ENCODE measurements at places on chromosomes 3 and 15. TPM values are rescaled to one million over a fixed set of nuclear protein-coding genes. Genes with fewer than 3 reads are reported as not detected.
A peak's percentile ranks its signal among the peaks of the same experiment; 100 is the strongest.

DNA sequence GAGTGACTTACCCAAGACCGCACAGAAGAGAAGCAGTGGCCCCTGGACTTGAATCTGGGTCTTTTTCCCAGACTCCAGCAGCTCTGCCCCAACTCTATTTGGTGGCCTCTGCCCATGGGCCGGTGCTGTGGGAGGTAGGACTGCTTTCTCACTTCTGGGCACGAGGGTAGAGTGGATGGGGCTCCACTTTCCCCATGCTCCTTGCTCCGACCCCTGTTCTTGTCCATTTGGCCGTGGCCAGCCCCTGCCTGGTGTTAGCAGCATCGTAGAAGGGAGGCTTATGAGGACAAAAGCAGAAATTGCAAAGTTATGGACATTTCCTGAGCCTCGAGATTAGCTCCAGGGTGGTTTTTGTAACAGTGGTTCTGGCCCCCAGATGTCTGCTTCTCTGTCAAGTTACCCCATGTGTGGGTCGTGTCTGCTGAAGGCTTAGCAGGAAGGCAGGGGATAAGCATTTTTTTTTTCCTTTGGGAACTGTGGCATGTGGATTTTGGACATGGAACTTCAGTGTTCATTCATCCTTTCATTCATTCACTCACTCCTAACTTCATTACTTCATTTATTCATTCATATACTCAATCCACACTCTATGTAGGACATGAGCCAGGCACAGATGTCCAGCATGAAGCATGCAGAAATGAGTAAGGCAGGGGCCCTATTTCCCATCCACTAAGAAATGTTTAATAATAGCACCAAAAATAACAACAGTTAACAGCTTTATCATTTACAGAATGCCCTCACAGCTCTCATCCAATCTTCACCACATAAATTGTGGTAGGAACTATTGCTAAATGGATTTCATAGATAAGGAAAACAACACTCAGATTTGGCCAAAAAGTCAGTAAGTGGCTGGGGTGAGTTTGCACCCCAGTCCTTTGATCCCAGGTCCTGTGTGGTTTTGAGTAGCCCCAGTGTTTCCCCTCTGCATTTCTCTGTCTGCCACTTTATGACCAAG, 180.5 kb downstream of the OPA1 start:
- no peak overlapping the region for H3K4me3 ChIP-seq
- H3K27me3 ChIP-seq = peaks cover 19% of the 10 kb centered on the region
- H3K36me3 ChIP-seq = no peaks in the 10 kb centered on the region

- H3K4me1 ChIP-seq = no peaks in the 10 kb centered on the region
- H3K27me3 ChIP-seq = peaks cover 4% of the 10 kb centered on the region
- H3K4me3 ChIP-seq = no peak overlapping the region
- no peak overlapping the region for H3K27ac ChIP-seq
- no peak for DNase-seq
These were observed 693.2 kb upstream of the CCDC54 start for GRCh38 chr3:106683953-106684620.

GRCh38 chr3:11195201-11195600, 40.9 kb downstream of the HRH1 start:
- no peak overlapping the region for H3K4me3 ChIP-seq
- H3K4me1 ChIP-seq = peaks cover 16% of the 10 kb centered on the region
- peak overlapping the region; percentile 8 for H3K27ac ChIP-seq
- no peak for DNase-seq

GRCh38 chr3:160828880-160829279, 72.8 kb downstream of the PPM1L start:
- DNase-seq = no peak
- H3K4me1 ChIP-seq = no peaks in the 10 kb centered on the region
- H3K36me3 ChIP-seq = no peaks in the 10 kb centered on the region
- H3K4me3 ChIP-seq = no peak overlapping the region
- peaks cover 2% of the 10 kb centered on the region for H3K27me3 ChIP-seq

DNA sequence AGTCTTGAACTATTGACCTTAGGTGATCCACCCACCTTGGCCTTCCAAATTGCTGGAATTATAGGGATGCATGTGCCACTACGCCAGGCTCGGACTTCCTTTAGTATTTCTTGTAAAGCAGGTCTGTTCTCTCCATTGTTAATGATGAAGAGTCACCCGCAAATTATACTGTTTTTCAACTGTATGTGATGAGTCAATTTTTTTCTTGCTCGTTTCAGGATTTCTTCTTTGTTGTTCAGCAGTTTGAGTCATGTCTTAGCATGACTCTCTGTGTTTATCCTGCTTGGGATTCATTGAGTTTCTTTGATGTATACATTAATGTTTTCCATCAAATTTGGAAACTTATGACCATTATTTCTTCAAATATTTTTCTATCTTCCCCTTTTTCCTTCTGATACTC, 28.9 kb downstream of the GRAMD1C start:
- no peaks in the 10 kb centered on the region for H3K4me1 ChIP-seq
- DNase-seq = no peak
- H3K27ac ChIP-seq = no peak overlapping the region
- H3K36me3 ChIP-seq = no peaks in the 10 kb centered on the region
- no peak overlapping the region for H3K4me3 ChIP-seq

DNA sequence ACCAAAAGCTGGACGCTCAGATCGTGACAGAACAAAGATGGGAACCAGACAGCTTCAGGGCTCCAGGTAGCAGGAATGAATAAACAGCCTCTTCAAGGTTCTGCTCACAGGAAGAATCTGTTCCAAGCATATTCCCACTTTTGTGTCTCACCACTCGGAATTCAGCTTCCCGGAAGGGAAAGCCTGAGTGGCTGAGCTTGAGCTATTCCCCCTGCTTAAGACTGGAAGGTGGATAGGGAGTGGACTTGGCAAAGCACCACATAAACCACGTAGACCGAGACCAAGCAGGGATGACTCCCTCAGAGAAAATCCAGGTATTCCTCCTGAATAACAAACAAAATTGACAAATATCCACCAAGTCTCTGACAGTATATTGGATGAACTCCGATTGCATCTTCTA, 180.2 kb upstream of the NR2F2 start:
- H3K4me1 ChIP-seq = no peaks in the 10 kb centered on the region
- no peaks in the 10 kb centered on the region for H3K36me3 ChIP-seq
- H3K27ac ChIP-seq = no peak overlapping the region
- no peak overlapping the region for H3K4me3 ChIP-seq
- no peak for DNase-seq

GRCh38 chr3:112817271-112817670, 29.4 kb downstream of the CD200R1L start:
- no peak overlapping the region for H3K4me3 ChIP-seq
- peaks cover 11% of the 10 kb centered on the region for H3K27me3 ChIP-seq
- no peak overlapping the region for H3K27ac ChIP-seq

- no peaks in the 10 kb centered on the region for H3K36me3 ChIP-seq
- no peak overlapping the region for H3K27ac ChIP-seq
- no peak overlapping the region for H3K4me3 ChIP-seq
- peaks cover 7% of the 10 kb centered on the region for H3K27me3 ChIP-seq
These were observed 455.0 kb upstream of the THBS1 start for GRCh38 chr15:39125904-39126303.

The FOXL2NB gene
- total RNA-seq = not detected

The HTR3E gene
- not detected for total RNA-seq

- peaks cover 46% of the 10 kb centered on the region for H3K36me3 ChIP-seq
- H3K27ac ChIP-seq = peak overlapping the region; percentile 71
- DNase-seq = no peak
- H3K4me1 ChIP-seq = peaks cover 33% of the 10 kb centered on the region
- H3K27me3 ChIP-seq = no peaks in the 10 kb centered on the region
These were observed 73.2 kb downstream of the AAGAB start for GRCh38 chr15:67181221-67181639.

DNA sequence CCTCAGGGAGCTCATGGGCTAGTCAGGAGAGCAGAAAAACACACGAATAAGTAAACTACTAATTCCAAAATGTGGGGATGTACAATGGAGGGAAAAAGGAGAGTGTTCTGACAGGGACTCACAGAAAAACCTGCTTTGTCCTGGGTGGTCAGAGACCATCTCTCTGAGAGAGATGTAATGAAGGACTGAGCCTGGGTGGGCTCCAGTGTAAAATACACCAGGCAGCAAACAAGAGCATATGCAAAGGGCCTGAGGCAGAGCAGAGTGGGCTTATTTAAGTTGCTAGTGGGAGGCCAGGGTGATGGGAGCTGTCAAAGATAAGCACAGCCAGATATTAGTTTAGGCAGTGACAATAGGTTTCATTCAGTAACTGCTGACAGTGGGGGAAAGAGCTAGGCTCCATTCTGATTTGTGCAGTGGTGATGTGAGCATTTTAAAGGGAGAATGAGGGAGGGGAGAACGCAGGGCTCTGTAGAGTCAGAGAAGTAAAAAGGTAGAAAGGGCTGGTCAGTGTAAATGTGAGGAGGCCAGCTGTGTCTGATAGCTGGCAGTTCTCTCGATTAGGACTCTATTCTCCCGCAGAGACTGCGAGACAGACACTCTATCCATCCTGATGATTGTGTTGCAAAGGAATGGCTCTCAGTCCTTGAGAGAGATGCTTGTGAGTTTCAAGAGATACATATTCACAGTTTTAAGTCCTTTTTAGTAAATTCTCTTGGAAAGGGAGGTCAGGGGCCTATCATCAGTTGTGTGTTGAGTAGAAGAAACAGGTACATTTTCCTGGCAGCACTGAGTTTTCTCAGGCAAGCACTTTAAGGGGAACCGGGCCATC, 3.5 kb downstream of the TF start:
- no peaks in the 10 kb centered on the region for H3K36me3 ChIP-seq
- no peak overlapping the region for H3K27ac ChIP-seq
- peaks cover 27% of the 10 kb centered on the region for H3K27me3 ChIP-seq
- H3K4me1 ChIP-seq = no peaks in the 10 kb centered on the region
- H3K4me3 ChIP-seq = no peak overlapping the region
- DNase-seq = no peak
